ENCODE measurements at places on chromosomes 6 and 20.

DNA sequence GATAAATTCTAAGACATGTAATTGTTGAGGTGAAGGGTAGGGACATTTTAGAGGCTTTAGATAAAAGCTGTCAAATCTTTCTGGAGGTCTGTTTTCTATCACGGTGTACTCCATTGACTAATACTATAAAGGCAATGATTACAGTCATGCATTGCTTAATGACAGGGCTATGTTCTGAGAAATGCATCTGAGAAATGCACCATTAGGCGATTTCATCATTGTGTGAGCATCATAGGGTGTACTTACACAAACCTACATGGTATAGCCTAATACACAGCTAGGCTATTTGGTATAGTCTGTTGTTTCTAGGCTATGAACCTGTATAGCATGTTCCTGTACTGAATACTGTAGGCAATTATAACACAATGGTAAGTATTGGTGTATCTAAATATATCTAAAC lies 71.3 kb upstream of the FYN start:
- no peak for DNase-seq

GRCh38 chr20:55953201-55953600 lies 52.1 kb downstream of the CBLN4 start:
- DNase-seq, result no peak

GRCh38 chr6:41505122-41506049 lies 40.8 kb upstream of the FOXP4 start:
- DNase-seq, result no peak

DNA sequence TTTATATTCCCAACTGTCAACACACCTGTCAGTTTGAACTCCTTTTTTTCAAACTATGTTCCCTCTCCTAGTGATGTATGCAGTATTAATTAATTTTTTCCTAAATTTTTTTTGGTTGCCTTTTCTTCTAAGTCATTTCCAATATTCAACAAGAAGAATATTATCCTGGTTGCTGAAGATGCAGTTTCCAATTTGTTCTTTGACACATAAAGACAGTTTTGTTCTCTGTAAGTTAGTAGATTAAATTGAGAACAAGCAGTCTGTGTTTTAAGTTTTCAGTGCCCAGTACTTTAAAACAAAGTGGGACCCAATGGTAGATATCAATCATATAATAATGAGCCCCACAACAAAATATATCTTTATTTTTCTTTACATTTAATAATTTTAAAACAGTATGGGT lies 47.3 kb downstream of the GJA1 start:
- no peak for DNase-seq

DNA sequence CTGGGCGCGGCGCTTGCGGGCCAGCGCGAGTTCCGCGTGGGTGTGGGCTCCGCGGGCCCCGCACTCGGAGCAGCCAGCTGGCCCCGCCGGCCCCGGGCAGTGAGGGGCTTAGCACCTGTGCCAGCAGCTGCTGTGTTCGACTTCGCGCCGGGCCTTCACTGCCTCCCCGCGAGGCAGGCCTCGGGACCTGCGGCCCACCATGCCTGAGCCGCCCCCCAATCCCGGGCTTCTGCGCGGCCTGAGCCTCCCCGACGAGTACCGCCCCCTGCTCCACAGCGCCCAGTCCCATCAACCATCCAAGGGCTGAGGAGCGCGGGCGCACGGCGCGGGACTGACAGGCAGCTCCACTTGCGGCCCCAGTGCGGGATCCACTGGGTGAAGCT lies 36.2 kb downstream of the RIOK1 start:
- DNase-seq, result no peak

GRCh38 chr20:48609491-48609978 lies 218.3 kb downstream of the PREX1 start:
- no peak for DNase-seq

All from stimulated activated CD4-positive, alpha-beta T cell treated with anti-CD3 and anti-CD28 coated beads, Interleukin-15, amount 100 ng/mL, for 1 hour (primary cell).